ENCODE measurements at places on chromosomes 2 and 18.

- DNase-seq, result no peak
Measured at GRCh38 chr2:150228936-150229335, 258.5 kb downstream of the RND3 start.

- DNase-seq, result no peak
Measured at GRCh38 chr2:3728104-3729054, 25.0 kb downstream of the DCDC2C start.

DNA sequence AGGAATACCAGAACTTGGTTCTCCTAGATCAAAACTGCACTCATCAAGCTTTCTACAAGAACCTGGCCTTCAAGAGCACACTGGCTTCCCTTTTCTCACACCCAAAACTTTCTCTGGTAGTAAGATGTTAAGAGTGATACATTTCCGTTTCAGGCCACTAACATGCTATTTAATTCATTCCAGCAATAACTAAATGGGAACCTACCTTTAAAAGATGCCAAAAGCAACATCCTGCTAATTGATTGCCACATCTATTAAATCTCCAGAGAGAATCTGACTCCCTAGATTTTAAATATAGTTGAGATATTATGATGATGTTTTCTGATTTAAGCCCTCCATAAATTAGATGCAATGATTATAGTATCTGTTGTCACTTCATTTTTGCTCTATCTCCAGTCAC, 71.6 kb downstream of the KCTD18 start:
- DNase-seq, result no peak

DNA sequence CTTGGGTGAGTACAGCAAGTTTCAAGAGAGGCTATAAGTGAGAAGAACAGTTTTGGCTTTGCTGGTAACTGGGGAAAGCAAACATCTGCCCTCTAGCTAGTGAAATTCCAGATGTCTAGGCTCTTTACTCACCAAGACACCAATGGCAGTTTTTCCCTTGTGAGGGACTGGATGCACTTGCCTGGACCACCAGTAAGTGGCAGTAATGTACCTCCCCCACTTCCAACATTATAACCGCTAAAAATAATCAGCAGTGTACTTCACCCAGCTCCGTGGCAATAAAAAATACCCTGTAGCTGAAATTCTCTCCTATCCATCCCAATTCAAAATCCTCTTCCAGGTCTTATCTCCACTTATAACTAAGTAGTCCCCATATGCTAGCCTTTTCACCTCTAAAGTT, 383.9 kb downstream of the ARHGAP15 start:
- no peak for DNase-seq

DNA sequence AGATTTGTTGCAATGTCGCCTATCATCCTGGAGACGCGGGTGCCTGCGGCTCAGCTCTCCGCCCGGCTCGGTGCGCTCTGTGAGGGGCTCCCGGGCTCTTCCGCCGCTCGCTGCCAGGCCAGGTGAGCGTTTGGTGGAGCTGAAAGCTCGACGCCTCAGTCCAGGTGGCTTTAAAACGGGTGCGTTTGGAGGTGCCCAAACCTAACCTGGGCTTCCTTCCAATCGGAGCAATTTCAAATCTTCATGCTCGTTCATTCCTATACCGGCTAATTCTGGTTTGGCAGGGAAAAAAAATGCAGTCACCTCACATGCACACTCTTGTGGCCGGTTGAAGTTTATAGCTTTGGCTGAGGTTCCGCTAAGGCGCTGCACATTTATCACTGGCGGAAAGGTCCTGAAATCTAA, at the start of gene SLC16A14:
Gene SLC16A14, minus strand, starts transcription at position 274 of the 405 bp plus-strand sequence. CDS start 9,572 bp downstream, outside the sequence.
- DNase-seq, result peak; percentile 10

DNA sequence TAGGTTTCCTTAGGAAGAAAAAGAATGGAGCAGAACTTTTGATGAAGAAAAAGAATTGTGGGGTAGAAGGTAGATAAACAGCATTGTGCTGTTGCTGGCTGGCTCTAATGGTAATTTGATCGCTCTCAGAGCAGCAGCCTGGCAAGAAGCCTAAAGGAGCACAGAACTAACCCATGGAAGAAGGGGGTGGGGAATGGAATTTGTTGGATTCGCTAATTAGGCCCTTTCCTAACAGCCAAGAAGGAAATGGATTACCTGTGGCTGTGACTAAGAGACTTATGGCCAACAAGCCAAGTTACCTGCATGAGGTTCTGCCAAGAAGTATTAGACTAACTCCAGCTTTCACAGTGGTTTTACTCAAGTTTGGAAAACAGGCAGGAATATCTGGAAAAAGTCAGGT, 210.6 kb downstream of the IKZF2 start:
- no peak for DNase-seq

GRCh38 chr2:196096982-196097745, 28.5 kb upstream of the DNAH7 start:
- DNase-seq, result no peak

- no peak for DNase-seq
Measured at GRCh38 chr2:3192920-3193319, 184.7 kb downstream of the EIPR1 start.

DNA sequence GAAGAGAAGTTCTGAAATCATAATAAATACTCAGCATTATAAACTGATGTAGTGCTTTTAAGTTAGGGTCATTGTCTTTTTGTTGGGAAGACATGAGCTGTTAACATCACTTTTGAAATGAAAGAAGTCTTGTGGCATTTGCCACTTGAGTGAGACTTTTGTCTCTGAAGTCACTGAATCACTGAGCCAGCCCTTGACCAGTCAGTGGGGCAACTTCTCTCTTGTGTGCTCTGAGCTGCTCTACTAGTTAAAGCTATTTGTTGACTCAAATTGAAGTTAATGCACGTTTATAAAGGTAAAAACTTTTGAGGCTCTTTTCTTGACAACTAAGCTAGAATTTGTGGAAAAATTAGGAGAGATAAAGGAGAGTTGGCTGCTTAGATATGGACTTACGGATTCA, 6.7 kb downstream of the WDR43 start:
- DNase-seq, result no peak

DNA sequence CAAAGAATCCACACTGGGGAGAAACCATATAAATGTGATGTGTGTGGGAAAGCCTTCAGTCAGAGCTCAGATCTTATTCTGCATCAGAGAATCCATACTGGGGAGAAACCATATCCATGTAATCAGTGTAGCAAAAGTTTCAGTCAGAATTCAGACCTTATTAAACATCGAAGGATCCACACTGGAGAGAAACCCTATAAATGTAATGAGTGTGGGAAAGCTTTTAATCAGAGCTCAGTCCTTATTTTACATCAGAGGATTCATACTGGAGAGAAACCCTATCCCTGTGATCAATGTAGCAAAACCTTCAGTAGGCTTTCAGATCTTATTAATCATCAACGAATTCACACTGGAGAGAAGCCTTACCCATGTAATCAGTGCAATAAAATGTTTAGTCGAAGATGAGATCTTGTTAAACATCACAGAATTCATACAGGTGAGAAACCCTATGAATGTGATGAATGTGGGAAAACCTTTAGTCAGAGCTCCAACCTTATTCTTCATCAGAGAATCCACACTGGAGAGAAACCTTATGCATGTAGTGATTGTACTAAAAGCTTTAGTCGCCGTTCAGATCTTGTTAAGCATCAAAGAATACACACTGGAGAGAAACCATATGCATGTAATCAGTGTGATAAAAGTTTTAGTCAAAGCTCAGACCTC, 16.7 kb upstream of the ZSCAN30 start:
- no peak for DNase-seq

DNA sequence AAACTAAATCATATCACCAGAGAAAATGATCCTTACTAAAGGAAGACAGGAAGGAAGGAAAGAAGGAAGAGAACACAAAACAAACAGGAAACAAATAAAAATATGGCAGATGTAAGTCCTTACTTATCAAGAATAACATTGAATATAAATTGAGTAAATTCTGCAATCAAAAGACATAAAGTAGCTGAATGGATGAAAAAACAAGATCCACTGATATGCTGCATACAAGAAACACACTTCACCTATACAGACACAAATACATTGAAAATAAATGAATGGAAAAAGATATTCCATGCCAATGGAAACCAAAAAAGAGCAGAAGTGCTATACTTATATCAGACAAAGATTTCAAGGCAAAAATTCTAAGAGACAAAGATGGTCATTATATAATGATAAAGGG, 18.0 kb upstream of the SRD5A2 start:
- DNase-seq, result no peak

- no peak for DNase-seq
Measured at GRCh38 chr2:100655936-100656534, 93.2 kb downstream of the PDCL3 start.

DNA sequence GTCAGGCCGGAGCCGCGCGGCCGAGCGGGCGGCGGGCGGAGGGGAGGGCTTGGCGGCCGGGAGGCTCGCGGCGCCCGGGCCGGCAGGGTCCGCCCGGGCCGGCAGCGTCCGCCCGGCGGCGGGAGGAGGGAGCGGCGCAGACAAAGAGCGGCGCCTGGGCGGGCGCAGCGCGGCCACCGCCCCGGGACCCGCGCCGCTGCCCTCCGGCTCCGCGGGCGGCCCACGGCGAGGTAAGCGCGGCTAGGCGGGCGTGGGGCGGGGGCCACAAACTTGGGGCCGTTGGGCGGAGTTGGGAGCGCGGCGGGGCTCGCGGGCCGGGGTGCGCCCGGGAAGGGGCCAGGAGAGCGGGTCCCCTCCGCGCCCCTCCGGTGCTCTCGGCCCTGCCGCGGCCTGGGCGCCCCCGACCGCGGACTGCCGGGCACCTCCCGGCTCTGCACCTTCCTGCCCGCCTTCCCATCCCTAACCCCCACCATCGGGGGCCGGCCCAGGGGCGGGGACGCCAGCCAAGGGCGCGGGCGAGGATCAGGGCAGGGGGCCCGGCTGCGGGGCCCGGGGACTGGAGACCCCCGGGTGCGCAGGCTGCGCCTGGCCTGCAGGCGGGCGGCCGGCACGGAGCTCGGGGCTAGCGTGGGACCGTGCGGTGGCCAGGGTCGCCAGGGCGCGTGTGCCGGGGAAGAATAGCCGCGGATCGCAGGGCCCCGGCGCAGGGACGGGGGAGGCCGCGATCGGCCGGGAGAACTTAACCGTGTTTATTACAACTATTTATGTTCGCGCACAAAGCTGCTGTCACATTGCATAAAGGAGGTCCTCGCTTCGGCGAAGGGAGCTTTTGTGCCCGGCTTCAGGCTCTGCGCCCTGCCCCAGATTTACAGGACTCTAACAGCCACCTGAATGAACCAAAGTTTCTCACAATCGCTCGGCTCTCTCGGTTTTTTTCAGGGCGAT, at the start of gene NCK2:
Gene NCK2, plus strand, starts transcription at position 4 of the 945 bp plus-strand sequence. CDS start 110,152 bp downstream, outside the sequence.
- DNase-seq, result peak; percentile 24

- DNase-seq, result no peak
Measured at GRCh38 chr2:240532031-240532775, 25.6 kb downstream of the ANKMY1 start.

GRCh38 chr2:58019229-58019628, 27.4 kb upstream of the VRK2 start:
- no peak for DNase-seq

- no peak for DNase-seq
Measured at GRCh38 chr2:227347117-227347516, 22.1 kb downstream of the MFF start.

- no peak for DNase-seq
Measured at GRCh38 chr18:74861154-74861553, 263.5 kb downstream of the ZNF407 start.

DNA sequence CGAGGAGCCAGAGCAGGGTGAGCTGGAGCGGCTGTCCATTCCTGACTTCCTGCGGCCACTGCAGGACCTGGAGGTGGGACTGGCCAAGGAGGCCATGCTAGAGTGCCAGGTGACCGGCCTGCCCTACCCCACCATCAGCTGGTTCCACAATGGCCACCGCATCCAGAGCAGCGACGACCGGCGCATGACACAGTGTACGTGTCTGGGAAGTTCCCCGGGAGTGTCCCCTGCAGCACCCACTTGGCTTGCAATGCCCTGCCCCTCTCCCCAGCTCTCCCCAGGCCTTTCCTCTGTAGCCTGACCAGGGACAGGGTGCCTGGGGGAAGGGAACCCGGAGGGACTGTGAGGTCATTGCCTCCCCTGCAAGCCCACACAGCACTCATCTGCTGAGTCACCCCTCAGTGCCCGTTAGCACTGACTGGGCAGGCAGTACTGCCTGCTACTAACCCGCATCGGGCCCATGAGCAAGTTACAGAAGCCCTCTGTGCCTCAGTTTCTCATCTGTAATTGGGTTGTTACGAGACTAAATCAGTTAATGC, 29.4 kb upstream of the GMPPA start:
- DNase-seq, result no peak

GRCh38 chr2:210541290-210541902, 15.0 kb upstream of the CPS1 start:
- DNase-seq, result no peak

Measured in activated gamma-delta T cell treated with Interleukin-2 at 50 U/mL for 16 hours (primary cell).